ENCODE measurements at places on chromosomes 12 and 14.
A peak's percentile ranks its signal among the peaks of the same experiment; 100 is the strongest.

- DNase-seq, result no peak
Measured at GRCh38 chr12:90333424-90333823, 621.6 kb downstream of the CCER1 start.

- DNase-seq, result no peak
Measured at GRCh38 chr14:50839048-50839447, 8.1 kb upstream of the NIN start.

GRCh38 chr12:120229071-120229486 is 28.2 kb upstream of the RPLP0 start:
- no peak for DNase-seq

DNA sequence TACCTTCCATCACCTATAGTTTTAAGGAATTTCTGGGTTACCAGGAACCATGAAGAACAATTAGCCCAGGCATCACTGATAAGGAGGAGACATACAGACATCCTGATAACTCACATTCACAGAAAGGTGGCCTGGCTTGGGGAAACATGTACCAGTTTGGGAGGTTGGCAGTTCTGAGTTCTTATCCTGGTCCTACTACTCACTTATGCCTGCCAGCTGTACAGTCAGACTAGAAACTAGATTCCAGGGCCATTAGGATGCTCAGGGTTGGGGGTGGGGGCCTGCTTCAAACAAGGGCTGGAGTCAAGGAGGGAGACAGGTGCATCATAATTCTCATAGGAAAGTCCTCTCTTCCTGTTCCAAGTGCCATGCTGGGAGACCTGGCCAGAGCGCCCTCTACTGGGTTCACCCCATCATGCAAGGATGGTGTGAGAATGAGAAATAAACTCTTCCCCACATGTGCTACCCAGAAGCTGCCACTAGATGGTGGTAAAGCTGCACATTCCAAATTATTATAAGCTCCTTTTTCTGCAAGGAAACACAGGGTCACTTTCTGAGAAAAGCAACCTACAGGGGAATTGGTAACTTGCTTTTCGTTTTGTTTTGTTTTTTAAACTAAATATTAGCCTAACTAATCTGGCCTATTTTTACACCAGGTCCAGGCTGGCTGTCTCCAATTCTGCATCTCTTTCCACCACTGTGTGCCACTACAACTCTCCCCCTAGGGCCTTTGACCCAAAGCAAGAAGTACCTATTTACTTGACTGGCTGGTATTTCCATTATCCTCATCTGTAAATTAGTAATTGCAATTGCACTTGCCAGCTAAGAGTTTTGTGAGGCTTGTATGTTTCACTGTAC is 14.5 kb downstream of the OAS2 start:
- peak; percentile 69 for DNase-seq

DNA sequence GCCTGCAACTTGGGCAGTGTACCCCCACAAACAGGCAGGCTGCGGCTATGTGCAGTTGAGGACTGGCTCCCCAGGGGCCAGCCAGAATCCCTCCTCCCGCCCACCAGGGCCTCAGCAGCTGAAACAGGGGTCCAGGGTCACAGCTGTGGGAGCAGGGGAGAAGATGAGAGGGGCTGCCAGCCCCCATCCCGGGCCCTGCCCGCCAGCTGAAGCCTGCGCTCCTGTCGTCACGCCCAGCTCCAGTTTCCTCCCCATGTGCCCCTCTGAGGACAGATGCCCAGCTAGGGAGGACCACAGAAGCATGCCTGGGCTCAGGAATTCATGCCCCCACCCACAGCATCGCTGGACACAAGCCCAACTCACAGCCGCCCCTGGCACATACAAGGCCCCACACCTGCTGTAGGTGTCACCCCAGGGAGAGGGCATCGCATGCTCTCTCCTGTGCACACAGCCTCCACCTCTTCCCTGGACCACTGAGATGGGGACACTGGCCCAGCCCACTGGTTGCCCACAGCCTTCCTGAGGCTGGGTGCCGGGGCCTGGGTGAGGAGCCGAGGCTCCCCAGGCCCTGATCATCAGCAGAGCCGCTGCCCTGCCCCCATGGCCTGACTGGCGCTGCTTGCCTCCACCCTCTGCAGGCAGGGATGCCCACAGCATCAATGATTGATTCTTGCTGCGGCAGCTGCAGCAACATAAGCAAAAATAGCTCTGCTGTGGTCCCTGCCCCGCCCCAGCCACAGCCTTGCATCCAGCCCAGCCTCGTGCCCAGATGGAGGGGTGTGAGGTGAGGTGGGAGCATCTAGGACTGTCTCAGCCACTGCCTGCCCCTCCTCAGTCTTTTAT is 3.7 kb upstream of the CLBA1 start:
- no peak for DNase-seq

DNA sequence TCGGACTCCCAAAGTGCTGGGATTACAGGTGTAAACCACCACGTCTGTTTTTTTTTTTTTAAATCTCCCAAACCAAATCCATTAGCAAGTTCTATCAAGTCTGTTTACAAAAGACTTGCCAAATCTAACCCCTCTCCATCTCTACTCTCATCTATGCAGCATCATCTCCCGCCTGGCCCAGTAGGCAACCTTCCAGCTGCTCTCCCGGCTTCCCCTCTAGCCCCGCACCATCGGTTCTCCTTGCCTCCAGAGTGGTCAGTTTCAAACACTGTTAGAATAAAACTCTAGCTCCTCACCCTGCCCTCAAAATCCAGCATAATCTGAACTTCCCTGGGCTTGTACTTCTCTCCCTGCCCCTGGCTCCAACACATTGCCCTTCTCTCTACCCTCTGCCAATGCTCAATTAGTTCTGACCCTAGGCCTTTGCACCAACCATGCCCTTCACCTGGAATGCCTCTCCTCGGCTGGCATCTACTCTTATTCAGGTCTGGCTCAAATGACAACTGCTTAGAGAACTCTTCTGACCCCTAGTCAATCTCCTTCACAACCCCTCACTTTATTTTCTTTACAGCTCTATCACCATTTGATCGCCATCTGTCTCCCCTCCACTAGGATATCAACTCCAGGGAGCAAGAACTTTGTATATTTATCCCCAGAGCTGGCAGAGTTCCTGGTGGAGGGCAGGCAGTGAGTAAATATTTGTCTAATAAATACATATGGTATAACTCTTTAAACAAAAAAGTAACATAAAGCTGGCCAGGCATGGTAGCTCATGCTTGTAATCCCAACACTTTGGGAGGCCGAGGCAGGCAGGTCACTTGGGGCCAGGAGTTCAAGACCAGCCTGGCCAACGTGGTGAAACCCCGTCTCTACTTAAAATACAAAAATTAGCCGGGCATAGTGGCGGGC is 4.9 kb downstream of the WSB2 start:
- no peak for DNase-seq

- DNase-seq, result no peak
Measured at GRCh38 chr14:99356031-99356608, 84.1 kb upstream of the BCL11B start.

- DNase-seq, result no peak
Measured at GRCh38 chr12:62930546-62931425, 4.2 kb downstream of the PPM1H start.

- no peak for DNase-seq
Measured at GRCh38 chr12:7271893-7272514, 31.9 kb upstream of the ACSM4 start.

- DNase-seq, result no peak
Measured at GRCh38 chr12:89327486-89328094, 24.7 kb downstream of the DUSP6 start.

DNA sequence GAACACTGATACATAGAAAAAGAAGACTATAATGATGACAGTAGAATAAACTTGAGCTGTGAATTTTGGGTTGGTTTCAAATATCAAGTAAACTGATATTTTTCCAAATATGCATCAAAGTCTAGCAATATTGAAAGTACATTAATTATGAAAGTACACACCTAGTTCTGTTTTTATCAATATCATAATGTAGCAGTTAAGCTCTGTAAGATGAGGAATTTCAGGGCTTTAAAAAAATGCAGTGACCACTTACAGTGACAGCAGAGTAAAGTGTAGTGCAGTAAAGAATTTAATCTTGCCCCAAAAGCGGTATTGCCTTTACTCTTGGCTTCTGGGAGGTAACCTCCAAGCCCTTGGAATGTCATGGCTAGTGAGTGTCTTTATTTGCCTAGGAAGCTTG is 102.9 kb upstream of the ABCD2 start:
- no peak for DNase-seq

DNA sequence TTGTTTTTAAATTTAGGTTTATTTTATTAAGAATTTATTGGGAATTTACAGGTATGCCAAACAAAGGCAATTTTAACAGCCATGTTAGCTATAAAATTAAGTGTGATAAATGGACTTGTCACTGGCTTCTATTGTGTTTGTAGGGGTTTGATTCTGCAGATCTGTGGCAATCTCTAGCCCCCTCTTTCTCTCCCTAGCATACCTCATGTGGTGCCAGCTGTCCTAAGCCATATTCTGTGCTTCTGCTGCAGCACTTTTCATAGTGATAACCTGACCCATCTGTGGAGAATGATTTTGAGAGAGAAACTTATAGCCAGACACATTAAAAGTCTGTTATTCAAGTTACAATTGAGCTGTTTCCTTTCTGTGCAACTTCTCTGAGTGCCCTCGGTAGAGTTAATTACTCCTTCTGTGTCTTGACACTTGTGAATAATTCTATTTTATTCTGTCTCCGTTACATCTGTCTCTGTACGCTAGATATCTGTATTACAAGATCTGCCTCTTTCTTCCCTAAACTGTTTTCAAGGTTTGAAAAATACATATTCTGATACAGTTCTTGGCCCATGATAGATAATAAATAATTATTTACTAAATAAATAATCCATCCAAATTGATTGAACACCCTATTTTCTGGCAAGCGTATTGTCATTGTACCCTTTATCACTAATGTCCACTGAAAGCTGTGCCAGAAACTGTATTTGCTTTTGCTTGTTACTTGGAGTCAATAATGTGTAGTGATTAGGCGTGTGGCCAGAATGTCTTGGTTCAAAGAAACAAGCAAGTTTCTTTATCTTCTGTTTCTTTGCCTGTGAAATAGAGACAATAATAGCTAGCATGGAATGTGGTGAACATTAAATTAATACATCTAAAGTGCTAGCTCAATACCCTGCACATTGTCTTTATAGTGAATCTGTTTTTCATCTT is 40.0 kb downstream of the FRS2 start:
- DNase-seq, result no peak

- DNase-seq, result no peak
Measured at GRCh38 chr14:24057271-24057670, 5.5 kb downstream of the CARMIL3 start.

DNA sequence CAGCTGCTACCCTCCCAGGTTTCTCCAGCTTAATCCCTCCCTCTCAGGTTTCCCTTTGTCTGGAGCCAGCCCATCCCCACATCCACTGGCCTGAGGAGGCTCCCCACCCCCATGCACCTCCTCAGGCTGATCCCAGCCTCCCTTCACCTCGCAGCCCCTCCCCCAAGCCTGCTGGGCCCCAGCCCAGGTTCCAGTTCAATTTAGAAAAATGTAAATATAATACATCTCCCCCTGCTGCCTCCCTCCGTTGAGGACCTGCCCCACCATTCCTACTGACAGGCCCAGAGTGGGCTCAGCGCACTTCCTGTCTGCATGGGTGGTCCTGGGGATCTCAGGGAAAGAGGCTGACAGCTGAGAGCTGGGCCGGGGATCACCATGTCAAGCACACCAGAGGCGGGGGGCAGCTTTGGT is 155.8 kb downstream of the NTF3 start:
- no peak for DNase-seq
